ENCODE measurements at places on chromosomes 11 and 22.

- H3K36me3 ChIP-seq = no peaks in the 10 kb centered on the region
- peaks cover 3% of the 10 kb centered on the region for H3K4me1 ChIP-seq
- H3K4me3 ChIP-seq = no peak overlapping the region
- DNase-seq = peak; percentile 19
- H3K27me3 ChIP-seq = no peaks in the 10 kb centered on the region
Measured at GRCh38 chr11:65547446-65548125, 10.6 kb downstream of the LTBP3 start.

GRCh38 chr11:72135891-72136683 is 562 bp downstream of the FOLR3 start:
- no peak for DNase-seq
- H3K4me1 ChIP-seq = no peaks in the 10 kb centered on the region
- no peaks in the 10 kb centered on the region for H3K27me3 ChIP-seq
- no peaks in the 10 kb centered on the region for H3K36me3 ChIP-seq

GRCh38 chr22:35410663-35411034 is 10.7 kb downstream of the MCM5 start:
- no peaks in the 10 kb centered on the region for H3K36me3 ChIP-seq
- H3K4me1 ChIP-seq = no peaks in the 10 kb centered on the region
- H3K27me3 ChIP-seq = no peaks in the 10 kb centered on the region
- DNase-seq = no peak

GRCh38 chr11:119722281-119722794 is 6.7 kb downstream of the NECTIN1 start:
- H3K27me3 ChIP-seq = no peaks in the 10 kb centered on the region
- H3K27ac ChIP-seq = peak overlapping the region; percentile 42
- H3K4me1 ChIP-seq = peaks cover 22% of the 10 kb centered on the region
- no peak overlapping the region for H3K4me3 ChIP-seq

DNA sequence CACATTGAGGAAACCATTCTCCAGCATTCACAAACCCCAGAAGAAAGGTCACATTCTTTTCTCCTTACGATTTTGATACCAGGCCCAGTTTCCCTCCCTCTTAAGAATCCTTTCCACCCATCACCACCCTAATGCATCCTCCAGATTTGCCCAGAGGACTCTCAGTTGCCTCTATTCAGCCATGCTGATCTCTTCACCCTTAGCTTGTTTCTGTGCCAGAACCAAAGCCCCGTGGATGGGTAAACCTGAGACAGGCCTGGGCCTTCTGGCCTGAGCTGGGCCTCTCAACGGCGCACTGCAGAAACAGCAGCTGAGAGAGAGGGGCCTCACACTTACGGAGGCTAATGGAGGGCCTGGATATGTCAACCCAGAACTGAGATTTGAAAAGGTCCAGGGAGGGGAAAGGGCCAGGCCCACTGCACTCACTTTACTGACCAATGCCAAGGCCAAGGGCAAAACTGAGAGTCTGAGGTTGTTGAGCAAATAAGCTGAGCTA is 32.2 kb upstream of the OAF start:
- H3K27ac ChIP-seq = no peak overlapping the region
- no peaks in the 10 kb centered on the region for H3K27me3 ChIP-seq
- H3K4me3 ChIP-seq = no peak overlapping the region
- H3K4me1 ChIP-seq = peaks cover 8% of the 10 kb centered on the region

GRCh38 chr11:33694346-33695050 is 6.1 kb downstream of the C11orf91 start:
- no peaks in the 10 kb centered on the region for H3K27me3 ChIP-seq
- peaks cover 38% of the 10 kb centered on the region for H3K4me1 ChIP-seq
- no peak overlapping the region for H3K4me3 ChIP-seq
- H3K36me3 ChIP-seq = no peaks in the 10 kb centered on the region
- peak overlapping the region; percentile 91 for H3K27ac ChIP-seq
- DNase-seq = no peak
